ENCODE measurements at places on chromosomes 1 and 21.

DNA sequence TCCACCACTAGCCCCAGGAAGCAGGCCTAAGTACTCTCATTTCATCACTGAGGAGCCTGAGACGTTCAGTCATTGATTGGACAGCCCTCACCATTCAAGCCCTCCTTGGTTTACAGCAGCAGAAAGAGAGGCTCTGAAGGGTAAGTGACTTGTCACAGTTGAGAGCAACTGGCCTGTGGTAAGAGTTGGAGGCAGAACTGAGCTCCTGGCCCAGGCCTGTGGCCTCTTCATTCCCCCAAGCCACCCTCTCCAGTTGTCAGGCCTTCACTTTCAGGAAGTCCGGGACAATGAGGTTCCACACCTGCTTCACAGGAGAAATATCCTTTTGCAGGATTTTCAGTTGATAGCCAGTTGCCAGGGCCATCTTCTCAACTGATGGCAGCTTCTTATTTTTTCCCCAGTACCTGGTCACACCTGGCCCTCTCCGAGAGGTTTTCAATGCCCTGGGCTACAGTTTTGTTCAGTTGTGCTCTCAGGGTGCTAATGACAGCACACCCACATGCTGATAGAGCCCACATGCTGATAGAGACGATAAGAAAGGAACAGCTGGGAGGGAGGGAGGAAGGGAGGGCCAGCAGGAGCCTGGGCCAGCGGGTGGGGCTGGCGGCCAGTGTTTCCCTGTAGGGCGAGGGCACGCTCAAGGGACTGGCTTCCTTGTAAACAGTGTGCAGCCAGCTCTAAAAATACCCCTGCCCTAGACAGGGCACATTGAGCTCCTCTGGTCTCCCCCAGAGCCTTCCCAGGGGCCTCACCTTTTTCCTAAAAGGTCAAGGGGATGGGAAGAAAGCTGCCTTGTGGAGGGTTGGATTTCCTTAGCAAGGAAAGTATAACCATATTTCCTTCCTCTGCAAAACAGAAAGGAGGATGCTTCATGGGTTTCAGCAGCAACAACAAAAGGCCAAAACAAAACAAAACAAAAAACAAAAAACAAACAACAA is 112.7 kb upstream of the JUN start:
- no peak for DNase-seq

DNA sequence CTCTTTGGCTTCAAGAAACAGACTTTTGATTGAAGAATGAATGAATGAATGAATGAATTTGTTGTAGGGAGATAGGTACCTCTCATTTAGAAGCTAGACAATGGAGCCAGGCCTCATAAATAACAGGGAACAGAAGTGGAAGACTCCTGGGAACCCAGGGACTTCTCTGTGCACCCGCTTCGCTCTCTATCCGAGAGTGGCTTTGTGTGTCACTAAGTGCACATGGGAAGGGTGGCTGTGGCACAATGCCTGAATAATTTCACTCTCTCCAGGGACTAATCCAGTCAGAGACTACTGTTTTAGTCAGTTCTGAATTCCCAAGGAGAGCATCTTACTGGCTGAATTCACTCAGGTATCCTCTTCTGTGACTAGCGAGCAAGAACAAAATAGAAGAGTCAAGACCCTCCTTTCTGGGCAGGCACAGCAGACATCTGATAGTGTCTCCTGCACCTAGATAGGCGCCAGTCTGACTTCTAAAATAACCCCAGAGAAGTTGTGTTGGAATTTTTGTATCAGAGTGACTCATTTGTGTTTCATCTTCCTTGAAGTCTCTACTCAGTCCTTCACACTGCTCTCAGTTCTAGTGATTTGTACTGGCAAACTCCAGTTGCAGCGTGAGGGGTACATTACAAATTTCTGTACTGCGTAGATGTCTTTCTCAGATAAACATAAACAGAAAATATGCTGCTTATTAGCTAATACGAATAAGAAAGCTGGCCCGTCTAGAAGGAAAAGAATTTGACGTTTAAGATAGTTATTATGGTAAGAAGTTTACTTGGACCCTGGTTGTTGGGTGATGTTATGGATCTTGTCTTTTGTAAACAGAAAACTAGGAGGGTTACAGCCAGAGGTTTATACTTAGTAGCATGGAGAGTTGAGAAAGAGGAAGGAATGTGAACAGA is 34.0 kb downstream of the BACH1 start:
- DNase-seq: no peak

DNA sequence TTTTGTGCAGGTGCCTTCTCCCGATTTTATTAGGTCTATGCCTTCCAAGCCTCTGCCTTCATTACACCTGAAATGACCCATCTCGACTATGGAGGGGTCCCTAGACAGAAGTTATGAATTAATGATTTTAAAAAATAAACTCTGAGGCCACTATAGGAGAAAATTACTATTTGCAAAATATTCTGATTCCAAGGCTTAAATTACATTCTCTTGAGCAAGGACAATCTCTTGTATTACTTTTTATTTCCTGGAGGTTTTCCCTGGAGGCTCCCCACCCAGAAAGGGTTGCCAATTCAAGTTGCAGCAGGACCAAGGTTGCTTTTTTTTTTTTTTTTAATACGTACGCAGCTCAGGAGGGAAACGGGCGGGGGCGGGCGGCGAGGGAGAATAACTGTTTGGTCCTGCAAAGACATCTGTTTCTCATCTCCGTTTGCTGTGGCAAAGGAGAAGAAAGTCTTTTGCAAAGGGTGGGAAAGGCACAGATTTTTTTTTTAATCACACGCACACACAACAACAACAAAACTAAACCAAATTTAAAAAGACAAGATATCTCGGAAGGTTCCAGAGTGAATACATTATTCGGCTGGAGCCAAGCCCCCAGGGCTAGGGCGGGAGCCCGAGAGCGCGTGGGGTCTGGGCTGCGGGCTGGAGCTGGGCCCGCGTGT is 618 bp upstream of the SERTAD4 start:
- DNase-seq: no peak

DNA sequence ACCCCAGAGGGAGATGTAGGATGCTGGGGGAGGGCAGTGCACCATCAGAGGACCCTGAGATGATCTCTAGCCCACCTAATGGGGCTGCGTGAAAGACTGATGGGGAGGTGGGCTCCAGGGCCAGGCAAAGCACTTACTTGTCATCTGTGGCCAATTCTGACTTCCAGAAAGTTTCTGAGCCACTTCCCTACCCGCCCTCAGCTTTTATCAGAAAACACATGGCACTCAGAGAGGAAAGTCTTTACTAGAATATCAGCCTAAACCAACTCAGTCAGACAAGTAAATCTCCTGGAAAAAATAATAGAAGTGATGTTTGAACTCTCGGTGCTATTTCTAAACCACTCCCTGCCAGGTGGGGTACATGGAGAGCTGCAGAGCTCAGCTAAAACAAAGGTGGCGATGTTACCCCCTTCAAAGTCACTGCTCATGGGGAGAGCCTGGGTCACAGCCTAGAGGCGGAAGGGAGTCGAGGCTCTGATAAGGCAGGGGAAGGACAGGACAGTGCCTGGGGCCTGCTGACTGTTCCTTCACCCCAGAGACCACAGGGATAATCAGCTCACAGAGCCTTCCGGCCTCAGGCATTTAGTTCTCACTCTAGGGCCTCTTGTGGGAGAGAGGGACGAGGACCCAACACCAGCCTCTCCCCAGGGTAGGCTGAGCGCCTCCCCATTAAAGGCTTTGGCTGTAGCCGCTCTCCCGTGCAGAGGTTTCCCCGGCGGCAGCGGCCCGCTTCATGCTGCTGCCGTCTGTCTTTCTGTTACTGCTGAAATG is 14.2 kb downstream of the SMIM12 start:
- no peak for DNase-seq

DNA sequence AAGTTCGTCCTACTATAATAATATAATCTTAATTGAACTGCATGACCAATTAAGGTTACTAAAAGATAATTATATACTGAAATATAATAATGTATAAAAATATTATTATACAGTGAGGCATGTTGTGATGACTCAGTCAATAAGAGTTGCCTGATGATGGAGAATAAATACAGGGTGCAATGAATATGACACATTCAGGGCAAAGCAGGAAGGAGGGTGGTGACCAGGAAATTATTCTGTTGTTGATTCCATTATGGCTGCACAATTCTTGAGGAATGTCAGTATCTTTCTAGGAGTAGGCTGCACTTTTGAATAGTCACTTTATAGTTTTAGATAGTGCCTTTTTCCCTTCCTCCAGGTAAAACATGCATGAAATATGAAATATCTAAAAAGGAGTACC is 46.4 kb upstream of the RGS21 start:
- DNase-seq: no peak

DNA sequence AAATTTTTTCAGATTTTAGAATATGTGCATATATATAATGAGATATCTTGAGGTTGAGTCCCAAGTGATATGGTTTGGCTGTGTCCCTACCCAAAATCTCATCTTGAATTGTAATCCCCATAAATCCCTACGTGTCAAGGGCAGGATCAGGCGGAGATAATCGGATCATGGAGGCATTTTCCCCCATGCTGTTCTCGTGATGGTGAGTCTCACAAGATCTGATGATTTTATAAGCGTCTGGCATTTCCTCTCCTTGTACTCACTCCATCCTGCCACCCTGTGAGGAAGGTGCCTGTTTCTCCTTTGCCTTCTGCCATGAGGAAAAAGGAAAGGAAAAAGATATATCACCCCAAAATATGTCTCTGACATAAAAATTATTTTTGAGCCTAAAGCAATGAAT is 64.6 kb downstream of the TOR3A start:
- DNase-seq: peak; percentile 38

DNA sequence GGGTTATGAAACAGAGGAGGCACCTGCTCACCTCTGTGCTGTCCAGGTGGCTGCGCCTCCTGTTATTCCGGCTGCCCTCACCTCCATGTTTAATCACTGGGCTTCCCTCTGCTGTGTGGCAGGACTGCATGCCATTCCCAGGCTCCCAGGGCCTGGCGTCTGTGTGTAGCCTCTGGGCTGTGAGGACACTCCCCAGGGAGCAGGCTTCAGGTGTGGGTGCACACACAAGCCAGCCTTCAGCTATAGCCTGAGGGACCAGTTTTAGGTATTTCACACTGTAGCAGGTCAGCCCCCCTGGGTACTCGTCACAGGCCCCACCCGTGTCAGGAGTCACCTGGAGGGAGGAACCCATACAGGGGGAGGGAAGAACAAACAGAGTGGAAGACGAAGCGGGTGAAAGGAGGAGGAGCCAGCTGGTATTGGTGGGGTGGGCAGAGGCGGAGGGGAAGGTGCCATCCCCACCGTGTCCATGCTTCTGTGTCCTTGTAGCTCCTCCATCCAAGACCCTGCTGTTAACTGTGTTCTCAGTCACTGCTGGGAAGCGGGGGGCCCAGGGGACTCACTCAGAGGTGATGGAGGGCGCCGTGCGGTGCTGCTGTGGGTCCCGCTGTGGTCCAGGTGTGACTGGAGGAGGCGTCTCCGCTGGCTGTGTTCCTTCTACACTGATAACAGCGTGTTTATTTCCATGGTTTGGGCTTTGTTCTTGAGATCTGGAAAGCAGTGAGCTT is 158.6 kb downstream of the PGBD5 start:
- no peak for DNase-seq

DNA sequence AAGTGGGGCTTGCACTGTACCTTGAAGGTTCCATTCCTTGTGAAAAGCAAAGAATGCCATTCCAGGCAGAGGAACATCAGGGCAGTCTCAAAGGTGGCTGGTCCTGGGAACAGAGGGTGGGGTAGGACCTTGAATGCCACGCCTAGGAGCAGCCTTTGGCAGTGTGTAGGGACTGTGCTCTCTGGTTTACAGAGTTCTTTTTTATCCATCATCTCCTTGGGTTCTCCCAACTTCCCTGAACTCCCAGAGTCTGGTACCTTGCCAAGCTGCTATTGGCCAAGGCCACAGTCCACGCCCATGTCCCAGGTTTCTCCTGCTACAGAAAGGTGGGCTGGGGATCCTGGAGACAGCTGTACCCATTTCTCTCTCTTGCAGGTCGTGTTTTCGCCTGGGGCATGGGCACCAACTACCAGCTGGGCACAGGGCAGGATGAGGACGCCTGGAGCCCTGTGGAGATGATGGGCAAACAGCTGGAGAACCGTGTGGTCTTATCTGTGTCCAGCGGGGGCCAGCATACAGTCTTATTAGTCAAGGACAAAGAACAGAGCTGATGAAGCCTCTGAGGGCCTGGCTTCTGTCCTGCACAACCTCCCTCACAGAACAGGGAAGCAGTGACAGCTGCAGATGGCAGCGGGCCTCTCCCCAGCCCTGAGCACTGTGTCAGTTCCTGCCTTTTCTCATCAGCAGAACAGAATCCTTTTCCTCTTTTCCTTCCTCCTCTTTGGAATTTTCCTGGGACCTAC is 15.3 kb upstream of the TRNAU1AP start:
- DNase-seq: no peak

DNA sequence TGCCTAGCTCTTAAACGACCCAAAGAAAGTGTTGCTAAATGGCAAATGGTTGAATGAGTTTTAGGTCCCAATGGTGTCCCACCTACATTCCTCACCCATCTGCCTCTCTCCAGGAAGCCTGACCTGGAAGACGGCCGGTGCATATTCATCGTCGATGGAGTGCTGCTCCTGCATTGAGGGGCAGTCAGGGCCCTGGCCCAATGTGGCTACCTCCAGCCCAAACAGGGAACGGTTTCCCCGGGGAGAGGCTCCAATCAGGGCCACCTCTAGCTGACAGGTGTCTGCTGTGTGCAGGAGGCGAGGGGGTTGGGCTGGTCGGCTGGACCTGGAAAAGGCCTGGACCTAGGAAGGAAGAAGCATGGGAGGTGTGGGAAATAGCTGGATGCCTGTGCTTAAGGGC is 1.6 kb downstream of the GLMP start:
- no peak for DNase-seq

DNA sequence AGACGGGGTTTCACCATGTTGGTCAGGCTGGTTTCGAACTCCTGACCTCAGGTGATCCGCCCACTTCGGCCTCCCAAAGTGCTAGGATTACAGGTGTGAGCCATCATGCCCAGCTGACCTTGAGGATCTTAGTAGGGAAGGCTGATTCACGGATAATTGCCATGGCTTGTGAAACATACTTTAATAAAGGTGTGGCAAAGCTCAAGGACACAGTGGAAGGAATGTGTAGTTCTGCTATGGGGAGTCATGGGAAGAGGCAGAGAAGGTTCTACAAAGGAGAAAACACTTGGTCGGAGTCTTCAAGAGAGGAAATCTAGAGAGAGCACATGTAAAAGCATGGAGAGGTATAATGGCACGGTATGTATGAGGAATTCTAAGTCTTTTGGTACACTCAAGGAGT is 12.7 kb upstream of the PTCH2 start:
- DNase-seq: no peak

- no peak for DNase-seq
These were observed 34.1 kb upstream of the USH2A start for GRCh38 chr1:216457356-216457755.

DNA sequence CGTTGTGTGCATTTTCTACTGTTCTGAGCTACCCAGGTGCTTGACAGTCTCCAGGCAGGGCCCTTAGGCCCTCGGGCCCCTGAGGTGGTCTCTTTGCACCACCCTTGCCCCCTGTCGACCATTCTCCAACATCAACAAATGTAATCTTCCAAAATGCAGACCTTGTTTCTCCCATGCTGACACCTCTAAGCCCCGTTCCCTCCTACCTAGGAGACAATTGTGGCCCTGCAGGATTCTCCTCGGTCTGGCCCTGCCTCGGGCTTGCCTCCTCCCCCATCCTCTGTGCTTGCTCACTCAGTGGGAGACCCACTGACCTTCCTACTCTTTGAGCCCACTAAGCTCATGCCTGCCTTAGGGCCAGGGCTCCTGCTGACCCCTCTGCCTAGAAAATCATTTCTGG is 104.2 kb upstream of the TARDBP start:
- DNase-seq: no peak
